ENCODE measurements at places on chromosomes 12 and 14.
A peak's percentile ranks its signal among the peaks of the same experiment; 100 is the strongest.

- no peak for DNase-seq
Observed at GRCh38 chr12:121810234-121810817, 6.5 kb downstream of the SETD1B start.

- DNase-seq, result no peak
Observed at GRCh38 chr14:21990116-21990515, 316.5 kb upstream of the OR4E1 start.

- DNase-seq, result no peak
Observed at GRCh38 chr12:71400481-71400880, 39.1 kb upstream of the LGR5 start.

DNA sequence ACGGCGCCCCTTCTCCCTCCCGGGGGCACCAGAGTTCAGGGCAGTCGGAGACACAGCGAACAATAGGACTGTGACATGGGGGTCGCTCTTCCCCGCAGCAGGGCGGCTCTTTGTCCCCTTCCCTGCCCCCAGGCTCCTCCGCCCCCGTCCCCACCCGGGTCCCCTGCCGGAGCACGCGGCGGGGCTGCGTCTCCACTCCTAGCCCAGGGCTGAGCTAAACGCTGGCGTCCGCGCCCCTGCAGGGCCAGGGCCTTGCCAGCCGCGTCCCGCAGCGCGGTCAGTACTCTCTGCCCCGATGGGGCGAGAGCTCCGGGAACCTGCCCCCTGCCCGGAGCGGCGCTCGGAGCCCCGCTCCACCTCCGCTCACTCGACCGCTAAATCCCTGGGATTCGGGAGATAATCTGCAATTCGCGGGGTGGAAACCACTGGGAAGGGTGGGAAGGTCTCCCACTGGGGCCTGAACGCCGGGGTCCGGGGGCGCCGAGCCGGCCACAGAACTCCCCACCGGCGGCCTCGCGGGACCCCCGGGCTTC lies 825 bp upstream of the CCDC85C start:
- peak; percentile 48 for DNase-seq

DNA sequence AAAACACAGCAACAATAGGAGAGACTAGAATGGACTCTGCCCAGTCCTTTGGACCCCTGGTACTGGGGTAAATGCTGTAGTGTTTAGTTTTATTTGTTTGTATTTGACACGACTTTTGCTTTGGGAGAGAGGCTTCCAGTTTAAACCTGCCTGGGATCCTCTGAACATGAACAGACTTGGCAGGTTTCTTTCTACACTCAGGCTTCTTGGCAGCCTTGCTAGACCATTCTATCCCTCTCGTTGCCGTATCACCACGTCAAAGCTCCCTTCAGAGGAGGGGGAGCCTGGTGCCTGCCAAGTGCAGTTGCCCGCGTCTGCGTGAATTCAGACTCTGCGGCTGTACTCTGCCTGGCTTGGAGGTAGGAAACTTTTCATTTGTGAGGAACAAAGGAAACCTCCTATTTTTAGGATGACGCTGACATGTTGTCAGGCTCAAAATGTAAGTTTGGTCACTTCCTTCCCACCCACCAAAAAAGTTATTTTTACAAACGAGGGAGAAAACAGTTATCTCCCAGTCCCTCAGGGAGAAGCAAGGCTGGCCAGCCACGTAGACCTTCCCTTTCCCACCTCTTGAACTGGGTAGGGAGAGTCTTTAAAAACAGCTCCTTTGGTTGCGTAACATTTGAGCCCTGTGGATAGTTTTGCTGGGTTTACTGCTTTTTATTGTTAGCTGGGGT lies 25.9 kb downstream of the CD9 start:
- DNase-seq, result no peak

DNA sequence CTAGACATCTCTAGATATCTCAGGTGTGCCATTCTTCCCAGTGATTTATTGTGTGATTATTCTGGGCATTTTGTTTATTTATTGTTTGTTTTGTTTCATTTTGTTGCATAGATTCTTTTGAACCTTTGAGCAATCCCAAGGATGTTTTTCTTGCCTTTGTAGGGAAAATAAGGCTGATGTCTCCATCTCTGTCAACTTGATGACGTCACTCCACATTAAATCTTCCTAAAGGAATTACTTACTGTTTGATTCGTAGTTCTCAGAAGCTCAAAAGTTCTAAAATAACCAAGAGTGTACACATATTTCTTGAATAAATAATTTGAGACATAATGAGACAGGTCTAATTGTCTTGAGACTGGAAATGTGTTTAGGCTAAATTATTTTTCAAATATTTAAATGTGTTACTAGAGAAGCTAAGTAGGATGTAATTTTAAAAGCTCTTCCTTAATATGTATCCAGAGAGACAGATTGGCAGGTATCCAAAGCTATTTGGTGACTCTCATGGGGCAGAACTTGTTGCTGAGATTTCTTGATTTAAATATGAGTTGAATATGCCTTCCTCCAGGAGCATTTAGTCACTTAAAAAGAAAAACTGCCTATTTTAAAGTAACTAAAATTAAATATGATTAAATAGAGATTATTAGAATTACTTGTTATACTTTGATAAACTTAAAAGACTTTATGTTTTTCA lies 128.7 kb downstream of the CNTN1 start:
- DNase-seq, result no peak

- DNase-seq, result no peak
Observed at GRCh38 chr14:61113561-61114225, 132.6 kb downstream of the SLC38A6 start.

DNA sequence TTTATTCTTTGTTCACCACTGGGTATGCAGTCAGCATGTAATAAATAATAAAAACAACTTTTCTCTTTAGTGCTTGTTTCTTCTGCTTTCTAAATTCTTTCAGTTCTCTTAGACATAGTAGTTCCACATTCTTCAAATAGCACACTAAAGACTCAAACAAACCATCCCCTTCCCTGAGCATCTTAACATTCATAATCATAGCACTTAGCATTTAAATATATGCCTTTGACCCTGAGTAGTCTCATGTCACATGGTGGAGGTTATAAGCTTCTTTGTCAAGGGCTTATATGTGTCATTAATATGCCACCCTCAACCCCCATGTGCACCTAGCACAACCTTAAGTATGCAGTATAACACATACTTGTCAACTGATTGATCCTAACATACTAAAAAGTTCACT lies 212.7 kb downstream of the PHLDA1 start:
- no peak for DNase-seq

DNA sequence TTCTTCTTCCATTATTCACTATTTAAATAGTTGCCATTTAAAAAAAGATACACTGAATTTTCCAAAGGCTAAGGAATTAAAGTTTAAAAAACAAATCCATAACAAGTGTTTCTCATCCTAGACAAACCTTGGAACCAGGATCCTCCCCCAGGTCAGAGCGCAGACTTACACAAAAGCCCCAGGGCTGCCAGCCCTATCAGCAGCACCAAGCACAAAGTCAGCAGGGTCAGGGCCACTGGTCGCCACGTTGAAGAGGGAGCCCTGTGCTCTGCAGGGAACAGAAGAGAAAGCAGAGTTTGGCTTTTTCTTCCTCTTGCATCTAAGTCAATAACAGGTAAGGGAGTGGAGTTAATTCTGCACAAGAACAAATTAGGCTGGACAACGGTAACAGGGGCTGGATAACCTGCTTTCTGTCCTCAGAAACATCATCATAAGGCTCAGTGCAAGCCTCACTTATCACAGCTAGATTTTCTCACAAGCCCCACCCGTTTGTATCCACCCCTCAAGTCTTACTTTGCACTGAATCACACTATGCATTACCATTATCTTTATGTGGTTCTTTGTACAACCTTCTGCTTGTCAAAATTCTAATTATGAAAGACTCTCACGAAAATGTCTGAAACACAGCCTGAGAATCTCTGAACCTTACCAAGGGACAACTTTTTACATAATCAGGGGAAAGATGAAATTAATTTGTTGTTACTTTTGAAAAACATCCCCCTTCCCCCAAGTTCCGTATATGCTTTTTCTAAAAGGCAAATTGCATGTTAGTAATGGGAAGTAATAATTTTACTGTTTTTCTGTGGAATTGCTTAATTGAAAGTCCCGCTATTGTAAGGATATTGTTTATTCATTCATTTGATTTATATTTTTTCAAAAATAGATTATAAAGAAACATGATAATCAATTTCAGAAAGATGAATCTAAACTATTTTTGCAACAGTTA lies 9.6 kb downstream of the CLEC1A start:
- no peak for DNase-seq

DNA sequence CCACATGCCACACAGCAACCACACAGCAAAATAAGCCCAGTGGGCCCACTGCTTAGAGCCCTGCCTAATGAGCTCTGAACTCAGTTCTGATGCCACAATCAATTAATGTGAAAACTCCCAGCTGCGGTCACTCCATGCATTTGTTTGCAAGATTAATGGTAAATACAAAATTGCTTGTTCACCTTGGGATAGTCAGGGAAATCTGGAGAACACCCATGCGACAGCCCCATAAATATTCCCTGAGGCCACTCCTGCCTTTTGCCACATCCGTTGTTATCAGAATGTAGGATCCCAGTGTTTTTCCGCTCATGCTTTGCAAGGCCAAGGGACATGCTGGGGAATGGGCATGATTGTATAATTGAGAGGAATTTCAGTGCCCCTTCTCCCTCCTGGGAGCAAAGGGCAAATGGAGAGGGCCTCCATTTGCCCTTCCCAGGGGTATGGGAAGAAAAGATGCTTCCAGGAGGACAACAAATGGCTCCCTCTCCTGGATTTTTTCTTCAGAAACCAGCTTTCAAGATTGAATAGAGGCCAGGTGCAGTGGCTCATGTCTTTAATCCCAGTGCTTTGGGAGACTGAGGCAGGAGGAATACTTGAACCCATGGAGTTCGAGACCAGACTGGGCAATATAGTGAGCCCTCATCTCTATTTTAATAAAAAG lies 30.8 kb upstream of the CMKLR1 start:
- DNase-seq, result no peak

DNA sequence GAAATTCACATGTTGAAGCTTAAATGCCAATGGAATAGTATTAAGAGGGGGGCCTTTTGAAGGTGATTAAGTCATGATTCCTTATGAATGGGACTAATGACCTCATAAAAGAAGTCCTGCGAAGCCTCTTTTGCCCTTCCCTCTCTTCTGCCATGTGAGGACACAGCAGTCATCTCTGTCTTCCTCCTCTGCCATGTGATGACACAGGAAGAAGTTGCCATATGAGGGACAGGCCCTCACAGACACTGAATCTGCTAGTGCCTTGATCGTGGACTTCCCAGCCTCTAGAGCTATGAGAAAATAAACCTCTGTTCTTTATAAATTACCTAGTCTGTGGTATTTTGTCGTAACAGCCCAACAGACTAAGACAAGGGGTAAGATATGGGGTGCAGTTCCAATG lies 100.7 kb downstream of the VCPKMT start:
- DNase-seq, result no peak

DNA sequence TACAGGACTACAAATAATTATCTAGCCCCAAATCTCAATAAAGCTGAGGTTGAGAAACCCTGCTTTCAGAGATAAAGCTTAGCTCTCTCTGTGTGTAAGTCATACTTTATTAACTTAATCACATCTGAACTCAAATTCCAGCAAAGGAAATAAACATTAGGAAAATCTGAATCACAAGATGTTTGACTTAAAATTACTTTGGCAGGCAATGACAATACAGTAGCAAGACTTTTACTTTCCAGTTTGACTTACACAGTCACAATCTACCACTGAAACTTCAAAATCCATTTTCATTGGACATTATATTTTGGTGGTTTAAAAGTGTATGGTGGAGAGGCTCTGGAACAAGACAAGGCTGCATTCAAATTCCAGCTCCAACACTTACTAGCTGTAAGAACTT lies 11.4 kb downstream of the TMEM116 start:
- DNase-seq, result no peak

- DNase-seq, result no peak
Observed at GRCh38 chr12:131050463-131051154, 96.9 kb downstream of the ADGRD1 start.

- DNase-seq, result peak; percentile 59
Observed at GRCh38 chr14:21068521-21069387, 1.4 kb upstream of the ARHGEF40 start.

- no peak for DNase-seq
Observed at GRCh38 chr14:36513451-36514277, 6.4 kb downstream of the NKX2-1 start.

- no peak for DNase-seq
Observed at GRCh38 chr12:56955631-56956256, 1.7 kb downstream of the RDH16 start.

DNA sequence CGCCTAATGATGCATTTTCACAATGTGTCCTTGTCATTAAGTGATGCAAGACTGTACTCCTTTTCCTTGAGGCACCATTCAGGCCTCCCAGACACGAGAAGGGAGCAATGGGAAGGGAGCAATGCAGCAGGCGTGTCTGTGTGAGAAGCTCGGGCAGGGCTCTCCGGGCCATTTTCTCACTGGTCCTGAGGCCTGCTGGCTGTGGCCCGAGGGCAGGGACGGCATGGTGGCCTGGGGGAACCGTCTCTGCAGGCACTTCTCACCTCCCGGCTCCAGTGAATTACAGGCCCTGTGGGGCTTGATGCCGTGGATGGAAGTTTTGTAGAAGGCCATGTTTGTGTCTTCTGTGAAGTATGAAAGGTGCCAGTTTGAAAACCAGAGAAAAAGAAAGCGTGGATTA lies 71.0 kb downstream of the ADGRD1 start:
- DNase-seq, result no peak

GRCh38 chr12:48696626-48697025 lies 14.6 kb upstream of the KANSL2 start:
- no peak for DNase-seq

GRCh38 chr12:123149088-123149487 lies 1.8 kb downstream of the PITPNM2 start:
- DNase-seq, result no peak
